ENCODE measurements at places on chromosomes 2 and 18.
A peak's percentile ranks its signal among the peaks of the same experiment; 100 is the strongest.

DNA sequence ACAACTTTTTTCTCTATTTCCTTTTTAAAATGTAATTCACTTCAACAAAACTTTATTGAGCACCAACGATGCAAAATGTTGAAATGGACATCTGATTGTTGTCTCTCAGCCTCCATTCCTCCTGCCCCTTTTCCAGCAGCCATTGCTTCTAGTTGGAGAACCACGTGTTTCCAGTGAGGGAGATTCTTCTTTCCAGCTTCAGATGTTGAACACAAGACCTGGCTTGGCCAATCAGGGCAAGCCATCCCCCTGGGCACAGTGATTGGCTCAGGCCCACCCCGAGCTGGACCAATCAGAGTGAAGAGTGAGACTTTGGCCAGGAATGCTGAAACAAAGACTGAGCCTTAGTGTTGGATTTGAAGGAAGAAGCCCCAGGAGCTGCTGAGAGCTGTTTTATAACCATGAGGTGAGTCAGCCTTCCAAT is 59.0 kb downstream of the E2F6 start:
- DNase-seq: peak; percentile 70

- peak; percentile 81 for DNase-seq
Measured at GRCh38 chr2:44291281-44292248, 16.3 kb downstream of the SLC3A1 start.

GRCh38 chr2:79782576-79783452 is 270.0 kb downstream of the CTNNA2 start:
- peak; percentile 57 for DNase-seq

- no peak for DNase-seq
Measured at GRCh38 chr2:28662044-28662443, 89.6 kb upstream of the PPP1CB start.

DNA sequence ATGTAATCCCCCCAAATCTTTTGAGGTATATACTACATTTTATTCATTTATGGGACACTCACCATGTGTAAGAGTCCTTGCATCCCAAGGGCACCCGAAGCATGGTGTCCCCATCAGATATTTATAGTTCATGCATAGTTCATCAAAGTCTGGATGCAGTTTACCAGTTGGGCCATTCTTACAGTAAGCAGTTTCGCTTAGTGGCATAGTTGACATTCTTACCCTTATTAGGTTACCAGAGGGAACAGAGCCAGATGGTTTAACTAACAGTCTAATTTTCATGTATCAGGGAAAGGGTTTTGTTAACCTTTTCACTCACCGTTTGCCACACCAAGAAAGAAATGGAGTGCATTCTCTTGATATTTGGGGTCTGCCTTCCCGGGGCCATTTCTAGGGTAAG is 7.1 kb downstream of the ZNF407 start:
- no peak for DNase-seq

GRCh38 chr18:70431203-70431624 is 142.4 kb downstream of the SOCS6 start:
- DNase-seq: no peak

DNA sequence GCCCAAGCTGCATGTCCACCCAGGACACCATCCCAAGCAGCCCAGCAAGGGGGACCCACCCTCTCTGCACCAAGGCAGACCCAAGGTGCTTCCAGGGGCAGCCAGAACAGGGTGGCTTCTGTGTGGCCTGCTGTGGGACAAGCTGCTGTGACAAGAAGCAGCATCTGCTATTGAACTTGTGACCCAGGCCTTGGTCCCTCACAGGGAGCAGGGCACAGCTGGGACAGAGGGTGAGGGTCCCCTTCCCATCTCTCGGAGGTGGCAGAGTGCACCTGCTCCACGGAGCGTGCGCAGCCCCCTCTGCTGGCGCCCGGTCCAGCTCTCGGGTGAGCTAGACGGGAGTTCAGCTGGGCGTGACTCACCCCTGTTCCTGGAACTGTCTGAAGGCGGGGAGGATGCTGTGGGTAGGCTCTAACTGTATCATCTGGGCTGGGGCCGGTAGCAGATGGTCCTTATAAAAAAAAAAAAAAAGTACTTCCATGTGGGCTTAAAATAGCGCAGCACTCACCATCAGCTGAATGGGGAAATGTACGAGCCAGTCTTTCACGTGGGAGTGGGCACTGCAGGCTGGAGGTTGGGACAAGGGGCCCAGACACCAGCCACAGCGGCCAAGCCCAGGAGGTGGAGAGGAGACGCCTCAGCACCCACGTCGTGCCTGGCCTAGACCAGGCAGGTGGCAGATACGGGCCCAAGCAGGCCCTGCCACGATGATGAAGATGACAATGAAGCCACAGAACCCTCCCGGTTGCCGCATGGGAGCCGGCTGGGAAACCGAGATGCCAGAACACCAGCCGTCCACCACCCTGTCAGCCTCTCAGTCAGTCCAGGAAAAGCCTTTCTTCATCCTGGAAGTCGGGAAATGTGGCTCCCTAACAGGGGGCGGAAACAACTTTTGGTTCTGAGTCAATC is 136.8 kb upstream of the ID2 start:
- peak; percentile 72 for DNase-seq

GRCh38 chr2:98757904-98758421 is 27.0 kb upstream of the MGAT4A start:
- DNase-seq: no peak

GRCh38 chr2:239583879-239584859 is 183.3 kb upstream of the HDAC4 start:
- DNase-seq: no peak

- peak; percentile 86 for DNase-seq
Measured at GRCh38 chr2:86368161-86368824, 30.9 kb upstream of the REEP1 start.

GRCh38 chr2:146365041-146365440 is 1479.8 kb upstream of the ACVR2A start:
- DNase-seq: no peak

DNA sequence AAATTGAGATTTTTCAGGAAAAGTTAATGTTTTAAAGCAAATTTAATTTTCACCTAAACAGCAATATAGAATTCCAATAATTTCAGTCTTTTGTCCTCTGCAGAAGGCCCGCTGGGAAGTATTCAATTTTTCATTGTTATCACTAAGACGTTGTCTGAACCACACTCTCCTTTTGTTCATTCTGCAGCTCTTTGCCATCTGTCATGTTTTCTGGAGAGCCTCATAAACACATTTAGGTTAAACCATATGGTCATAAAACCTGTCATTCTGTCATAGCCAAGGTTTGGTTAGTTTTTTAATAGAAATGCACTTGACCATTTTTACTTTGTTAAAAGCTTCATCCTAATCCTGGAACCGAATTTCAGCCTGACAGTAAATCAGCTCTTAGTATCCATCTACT is 54.0 kb upstream of the PGAP1 start:
- DNase-seq: no peak

GRCh38 chr2:174177316-174177890 is 70.9 kb downstream of the OLA1 start:
- no peak for DNase-seq

GRCh38 chr2:148726228-148726627 is 81.7 kb downstream of the EPC2 start:
- no peak for DNase-seq

GRCh38 chr2:115691409-115691808 is 1249.0 kb downstream of the DPP10 start:
- DNase-seq: no peak

DNA sequence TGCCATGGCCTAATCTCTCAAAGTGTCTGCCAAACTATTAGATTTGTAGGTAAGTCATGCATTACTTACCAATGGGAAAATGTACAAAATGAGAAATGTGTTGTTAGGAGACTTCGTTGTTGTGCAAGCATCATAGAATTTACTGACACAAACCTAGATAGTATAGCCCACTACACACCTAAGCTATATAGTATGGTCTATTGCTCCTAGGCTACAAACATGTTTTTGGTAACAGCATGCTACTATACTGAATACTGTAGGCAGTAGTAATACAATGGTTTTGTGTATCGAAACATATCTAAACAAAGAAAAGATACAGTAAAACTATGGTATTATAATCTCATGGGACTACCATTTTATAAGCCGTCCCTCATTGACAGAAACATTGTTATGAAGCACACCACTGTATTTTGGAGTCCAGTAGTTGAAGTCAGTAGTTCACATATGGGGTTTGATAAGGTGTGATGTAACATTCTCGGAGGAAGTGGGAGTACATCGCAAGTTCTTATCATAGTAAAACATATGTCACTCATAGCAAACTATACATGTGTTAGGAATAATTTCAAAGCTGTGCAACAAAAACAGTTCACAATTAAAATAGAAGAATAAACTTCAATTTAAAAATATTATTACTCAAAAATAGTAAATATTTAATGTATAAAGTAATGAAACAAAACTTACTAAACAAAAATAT is 12.0 kb upstream of the GTF2A1L start:
- DNase-seq: no peak

DNA sequence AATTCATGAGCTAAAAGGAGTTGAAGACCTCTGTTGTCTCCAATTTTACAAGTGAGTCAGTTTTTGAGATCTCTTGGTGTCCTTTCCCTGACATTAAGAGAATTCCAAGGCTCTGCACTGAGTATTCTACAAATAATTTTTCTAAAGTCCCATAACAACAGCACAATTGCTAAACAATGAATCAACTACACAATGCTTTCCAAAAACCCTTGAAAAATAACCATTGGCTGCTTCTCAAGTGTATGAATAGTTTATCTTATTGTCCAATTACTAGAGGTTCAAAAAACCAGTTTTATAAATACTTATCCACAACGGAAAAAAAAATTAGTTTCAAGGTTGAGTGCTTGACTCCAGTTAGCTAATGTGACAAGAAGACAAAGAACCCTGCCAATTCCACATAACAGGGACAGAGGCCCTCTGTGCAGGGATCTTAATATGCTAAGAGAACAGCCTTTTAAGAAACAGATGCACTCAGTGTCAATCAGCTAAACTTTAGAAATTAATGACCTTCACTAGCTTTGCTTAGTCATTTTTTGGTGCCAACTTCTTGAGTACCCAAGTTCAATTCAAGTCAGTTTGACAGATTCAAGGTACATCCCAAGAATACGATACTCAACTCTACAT is 266.6 kb upstream of the CYP26B1 start:
- no peak for DNase-seq

GRCh38 chr2:190655113-190655512 is 6.2 kb downstream of the NAB1 start:
- DNase-seq: no peak

DNA sequence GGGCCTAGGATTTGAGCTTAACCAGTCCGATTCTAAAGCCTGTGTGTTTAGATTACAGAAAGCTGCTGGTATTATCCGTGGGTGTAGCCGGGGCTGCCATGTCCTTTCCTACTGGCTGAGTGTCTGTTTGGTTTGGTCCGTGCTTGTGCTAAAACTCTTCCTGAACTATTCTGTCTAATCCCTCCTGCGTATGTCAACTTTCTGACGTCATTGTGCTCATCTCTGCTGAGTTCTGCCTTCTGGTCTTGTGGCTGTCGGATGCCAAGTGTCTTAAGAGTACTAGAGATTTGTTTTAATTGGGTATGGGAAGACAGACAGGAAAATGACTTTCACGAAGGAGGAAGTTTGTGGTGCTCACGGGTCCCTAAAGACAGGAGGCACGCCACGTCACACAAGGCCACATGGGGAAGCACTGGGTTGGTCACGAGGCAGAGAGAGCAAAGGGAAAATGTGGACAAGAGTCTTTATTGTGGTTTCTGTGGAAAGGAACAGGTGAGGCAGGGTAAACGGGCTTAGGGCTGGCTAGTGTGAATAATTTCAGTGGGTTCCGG is 31.8 kb upstream of the NTSR2 start:
- no peak for DNase-seq

All from endodermal cell (in vitro differentiated cells).